ENCODE measurements at places on chromosomes 2 and 18.

DNA sequence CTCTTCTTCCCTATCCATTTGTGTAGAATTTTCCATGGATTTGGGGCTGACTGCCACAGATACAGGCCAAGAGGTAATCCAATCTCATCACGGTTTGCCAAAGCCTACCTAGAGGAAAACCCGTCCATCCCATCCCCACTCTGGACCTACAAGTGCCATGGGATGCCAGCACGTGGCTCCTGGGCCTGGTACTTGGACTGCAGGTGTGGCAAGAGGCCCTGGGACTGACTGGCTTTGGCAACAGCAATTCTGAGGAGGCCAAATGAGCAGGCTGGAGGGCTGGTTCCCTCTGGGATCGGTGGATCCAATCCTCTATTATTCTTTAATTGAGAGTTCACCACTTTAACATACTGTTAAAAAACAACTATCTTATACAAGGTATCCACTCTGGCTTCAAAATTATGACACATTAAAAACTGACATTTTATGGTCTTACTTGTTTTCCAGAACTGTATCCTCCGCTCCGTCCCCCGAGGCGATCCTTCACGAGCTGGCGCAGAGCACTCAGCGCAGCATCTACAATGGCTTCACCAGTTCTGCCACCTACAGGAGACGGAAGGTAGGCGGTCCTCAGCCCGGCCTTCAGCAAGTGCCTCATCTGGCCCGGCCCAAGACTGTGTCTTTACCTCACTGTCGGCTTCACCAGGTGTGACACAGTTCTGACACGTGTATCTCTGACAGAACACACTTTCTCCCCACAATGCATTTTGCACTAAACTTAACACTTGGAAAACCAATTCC lies 19.8 kb downstream of the PDIA6 start:
- no peak for DNase-seq

- DNase-seq = no peak
Observed at GRCh38 chr18:10376731-10377130, 77.7 kb upstream of the APCDD1 start.

DNA sequence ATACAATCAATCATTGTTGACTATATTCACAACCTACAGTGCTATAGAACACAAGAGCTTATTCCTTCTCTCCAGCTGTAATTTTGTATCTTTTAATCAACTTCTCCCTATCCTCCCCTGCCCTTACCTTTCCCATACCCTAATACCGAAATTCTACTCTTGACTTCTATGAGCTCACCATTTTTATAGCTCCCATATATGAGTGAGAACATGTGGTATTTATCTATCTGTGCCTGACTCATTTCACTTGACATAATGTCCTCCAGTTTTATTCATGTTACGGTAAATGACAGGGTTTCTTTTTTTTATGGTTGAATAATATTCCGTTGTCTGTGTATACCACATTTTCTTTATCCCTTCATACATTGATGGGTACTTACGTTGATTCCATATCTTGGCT lies 2.6 kb downstream of the MROH2A start:
- DNase-seq = no peak

GRCh38 chr2:191245869-191246531 lies 796 bp downstream of the MYO1B start:
- DNase-seq = no peak

DNA sequence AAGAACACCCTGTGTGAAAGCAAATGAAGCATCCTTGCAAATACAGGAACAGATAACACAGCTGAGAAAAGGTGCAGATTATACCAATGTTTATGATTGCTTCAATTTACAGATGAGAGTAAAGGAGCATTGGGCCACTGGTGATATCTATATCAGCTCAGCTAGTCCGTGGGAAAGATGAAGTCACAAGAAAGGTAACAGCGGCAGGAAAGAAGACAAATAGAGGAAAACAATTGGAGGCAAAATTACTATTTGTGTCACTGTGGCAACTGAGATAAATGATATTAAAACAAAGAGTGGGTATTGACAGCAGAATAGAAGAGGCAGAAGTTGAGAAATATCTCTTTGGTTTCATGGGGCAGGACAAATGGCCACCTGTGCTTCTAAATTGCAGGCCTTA lies 121.2 kb upstream of the CAVIN2 start:
- no peak for DNase-seq

DNA sequence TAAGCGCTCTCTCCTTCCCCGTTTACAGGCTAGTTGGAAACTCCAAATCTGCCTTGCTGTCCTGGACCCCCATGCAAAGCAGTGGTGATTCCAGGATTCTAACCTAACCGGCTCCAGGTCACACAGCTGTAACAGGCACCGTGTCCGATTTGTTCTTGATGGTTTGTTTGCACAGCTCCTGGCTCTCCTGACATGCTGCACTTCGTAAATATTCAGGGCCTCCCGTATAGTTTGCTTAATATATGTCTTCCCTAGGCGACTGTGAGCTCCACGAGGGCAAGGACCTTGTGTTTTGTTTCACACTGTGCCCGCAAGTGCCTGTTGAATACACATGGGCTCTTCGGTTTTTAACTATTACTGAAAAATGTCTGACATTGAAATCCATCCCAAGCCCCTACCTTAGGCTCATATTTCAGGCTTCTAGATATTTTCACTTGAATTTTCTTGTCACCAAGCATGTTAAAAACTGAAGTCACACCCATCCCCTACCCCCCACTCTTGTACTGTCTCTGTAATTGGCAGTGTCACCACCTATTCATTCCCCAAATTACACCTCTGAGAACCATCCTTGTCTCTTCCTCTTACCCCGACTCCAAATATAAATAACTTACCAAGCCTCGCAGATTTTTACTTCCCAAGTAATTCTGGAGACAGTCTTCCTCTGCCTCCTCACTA lies 1.0 kb upstream of the PUM2 start:
- DNase-seq = no peak

- no peak for DNase-seq
Observed at GRCh38 chr18:44625386-44625785, 55.3 kb upstream of the SETBP1 start.

DNA sequence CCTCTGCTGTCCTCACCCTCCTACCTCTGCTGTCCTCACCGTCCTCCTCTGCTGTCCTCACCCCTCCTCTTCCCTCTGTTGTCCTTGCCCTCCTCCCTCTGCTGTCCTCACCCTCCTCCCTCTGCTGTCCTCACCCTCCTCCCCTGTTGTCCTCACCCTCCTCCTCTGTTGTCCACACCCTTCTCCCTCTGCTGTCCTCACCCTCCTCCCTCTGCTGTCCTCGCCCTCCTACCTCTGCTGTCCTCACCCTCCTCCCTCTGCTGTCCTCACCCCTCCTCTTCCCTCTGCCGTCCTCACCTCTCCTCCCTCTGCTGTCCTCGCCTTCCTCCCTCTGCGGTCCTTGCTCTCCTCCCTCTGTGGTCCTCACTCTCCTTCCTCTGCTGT lies 11.8 kb downstream of the GAD1 start:
- DNase-seq = no peak

DNA sequence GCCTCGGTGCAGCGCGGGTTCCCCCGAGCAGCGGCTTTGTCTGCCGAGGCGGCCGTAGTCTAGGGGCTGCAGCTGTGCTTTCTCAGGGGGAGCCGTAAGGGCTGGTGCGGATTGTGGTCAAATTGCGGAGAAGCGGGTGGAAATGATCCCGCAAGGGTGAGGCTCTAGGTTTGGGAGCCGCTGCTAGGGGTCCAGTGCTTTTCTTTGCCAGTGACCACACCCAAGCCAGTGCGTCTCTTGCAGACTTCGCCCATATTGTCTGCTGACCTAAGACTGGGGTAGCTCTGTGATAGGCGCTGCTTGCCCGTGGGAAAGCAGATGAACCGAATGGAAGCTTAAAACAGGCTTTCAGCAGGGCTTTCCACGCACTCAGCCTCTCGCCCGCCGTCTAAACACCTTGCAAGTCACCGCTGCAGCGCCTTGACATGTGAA lies 2.1 kb downstream of the DPYSL5 start:
- DNase-seq = no peak

DNA sequence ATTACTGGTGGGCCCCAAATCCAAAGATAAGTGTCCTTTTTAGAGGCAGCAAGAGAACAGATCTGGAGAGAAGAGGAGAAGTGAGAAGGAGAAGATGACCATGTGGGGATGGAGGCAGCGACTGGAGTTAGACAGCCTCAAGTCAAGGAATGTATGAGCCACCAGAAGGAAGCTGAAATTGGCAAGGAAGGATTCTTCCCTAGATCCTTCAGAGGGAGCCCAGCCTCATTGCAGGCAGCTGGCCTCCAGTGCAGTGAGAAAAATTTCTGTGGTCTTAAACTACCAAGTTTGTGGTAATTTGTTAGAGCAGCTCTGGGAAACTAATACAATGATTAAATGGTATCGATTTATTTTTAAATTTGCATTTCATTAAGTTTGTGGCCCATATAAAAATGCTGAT lies 167.9 kb downstream of the NCKAP5 start:
- no peak for DNase-seq

GRCh38 chr2:149184991-149185390 lies 145.4 kb upstream of the LYPD6 start:
- no peak for DNase-seq

- no peak for DNase-seq
Observed at GRCh38 chr2:140063356-140063755, 1283.2 kb upstream of the NXPH2 start.

GRCh38 chr2:144941743-144942488 lies 422.0 kb upstream of the ZEB2 start:
- no peak for DNase-seq

DNA sequence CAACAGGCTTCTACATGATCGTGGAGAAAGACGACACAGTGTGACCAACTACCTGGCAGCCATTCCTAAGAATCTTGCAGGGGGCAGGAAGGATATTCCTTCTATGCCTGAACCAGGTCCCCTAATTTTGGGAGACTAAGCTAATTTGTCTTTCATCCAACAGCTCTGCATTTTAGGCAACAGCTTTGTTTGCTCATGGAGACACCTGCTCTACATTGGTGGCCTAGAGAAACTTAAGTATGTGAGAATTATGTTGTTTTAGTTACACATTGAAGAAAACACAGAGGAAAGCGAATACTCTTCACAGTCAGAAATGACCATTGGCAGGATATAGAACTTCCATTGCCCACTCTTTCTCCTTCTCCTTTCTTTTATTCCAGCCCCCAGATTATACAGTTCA lies 75.2 kb downstream of the ASXL3 start:
- no peak for DNase-seq

GRCh38 chr18:8319798-8320489 lies 289.3 kb upstream of the RAB12 start:
- DNase-seq = no peak

- DNase-seq = no peak
Observed at GRCh38 chr18:8685141-8685913, 20.0 kb upstream of the MTCL1 start.

DNA sequence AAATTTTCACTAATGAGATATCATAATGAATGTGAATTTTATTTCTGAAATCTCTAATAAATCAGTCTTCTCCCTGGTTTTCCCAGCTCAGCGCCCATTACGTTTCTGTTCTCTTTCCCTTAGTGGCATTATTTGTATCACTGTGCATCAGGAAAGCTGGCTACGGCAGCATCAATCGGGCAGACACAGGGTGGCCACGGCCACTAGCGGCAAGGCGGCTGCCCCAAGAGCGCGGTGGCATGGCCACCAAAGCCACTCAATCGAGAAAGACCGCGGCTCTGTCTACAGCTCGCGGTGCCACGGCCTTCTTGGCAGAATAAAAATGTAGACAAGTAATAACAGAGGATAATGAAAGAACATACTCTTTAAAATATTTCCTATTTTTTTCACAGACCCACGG lies 168.0 kb downstream of the RPIA start:
- no peak for DNase-seq

GRCh38 chr18:78416853-78417252 lies 562.8 kb upstream of the SALL3 start:
- DNase-seq = no peak

- DNase-seq = no peak
Observed at GRCh38 chr18:58139459-58140386, 95.7 kb downstream of the NEDD4L start.

DNA sequence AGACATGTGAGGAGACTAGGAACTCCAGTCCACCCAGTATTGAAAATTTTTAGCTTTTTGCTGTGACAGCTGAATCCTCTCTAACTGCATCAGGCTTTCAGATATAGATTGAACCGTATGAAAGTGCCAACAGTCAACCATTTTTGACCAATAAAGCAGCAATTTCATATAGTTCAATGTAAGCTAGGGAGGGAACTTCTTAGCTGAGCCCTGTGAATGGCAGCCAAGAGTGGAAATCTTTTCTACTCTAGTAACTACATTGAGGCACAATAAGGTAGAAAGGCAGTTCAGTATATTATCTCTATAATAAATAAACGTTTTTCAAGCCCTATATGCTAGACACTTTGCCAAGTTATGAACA lies 96.3 kb upstream of the TANK start:
- DNase-seq = no peak

DNA sequence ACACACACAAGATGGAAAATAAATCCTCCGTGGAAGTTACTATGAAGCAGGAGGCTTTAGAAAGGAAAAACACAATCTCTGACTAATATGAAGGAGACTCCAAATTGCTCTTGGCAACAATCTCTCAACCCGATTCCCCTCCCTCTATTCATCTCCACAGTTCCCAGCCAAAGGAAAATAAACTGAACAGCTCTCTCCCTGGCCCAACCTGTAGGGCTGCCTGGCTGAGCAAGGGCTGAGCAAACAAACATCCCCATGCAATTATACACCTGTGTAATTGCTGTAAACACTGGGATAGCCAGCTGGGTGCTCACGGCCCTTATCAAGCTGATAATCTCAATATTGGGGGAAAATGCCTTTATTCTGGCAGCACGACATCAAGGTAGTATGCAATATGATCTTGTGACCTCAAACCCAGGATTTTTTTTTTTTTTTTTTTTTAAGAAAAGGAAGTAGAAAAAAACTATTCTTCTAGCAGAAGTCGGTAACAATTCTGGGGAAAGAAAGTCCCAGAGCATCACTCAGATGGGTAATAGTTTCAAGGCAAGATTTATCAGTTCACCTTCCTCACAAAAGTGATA lies 203.3 kb upstream of the SMAD2 start:
- DNase-seq = no peak

DNA sequence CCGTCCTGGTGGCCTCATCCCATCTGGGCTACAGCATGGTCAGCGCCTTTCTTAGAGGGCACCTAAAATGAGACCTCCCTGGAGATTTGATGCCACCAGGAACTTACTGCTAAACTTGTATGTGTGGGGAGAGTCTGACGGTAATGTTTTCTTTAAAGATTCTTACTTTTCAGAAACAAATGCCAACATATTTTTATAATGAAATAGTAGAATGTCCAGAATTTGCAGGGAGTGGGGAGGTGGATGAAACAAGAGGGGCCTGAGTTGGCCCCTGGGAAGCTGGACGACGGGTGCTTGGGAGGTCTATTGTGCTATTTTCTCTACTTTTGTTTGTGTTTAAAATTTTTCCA lies 118.8 kb upstream of the CTDP1 start:
- DNase-seq = no peak

DNA sequence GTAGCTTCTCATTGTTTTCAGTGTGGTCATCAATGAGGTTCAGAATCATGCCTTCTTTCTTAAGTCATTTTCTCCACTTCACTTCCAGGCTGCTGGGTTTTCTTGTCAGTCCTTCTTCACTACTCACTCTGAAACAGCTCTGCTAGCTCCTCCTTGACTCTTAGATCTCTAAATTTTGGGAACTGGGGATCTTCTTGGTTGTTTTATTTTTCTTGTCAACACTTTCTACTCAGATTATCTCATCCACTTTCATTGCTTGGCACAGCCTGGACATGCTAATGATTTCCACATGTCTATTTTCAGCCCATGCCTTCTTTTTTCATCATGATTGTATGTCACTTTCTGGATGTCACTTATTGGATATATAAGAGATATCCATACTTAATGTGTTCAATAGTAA lies 517.8 kb upstream of the DSEL start:
- DNase-seq = no peak
